H9 (cell line): ENCODE measurements at places on chromosomes 4 and X. TPM values are rescaled to one million over a fixed set of nuclear protein-coding genes. Genes with fewer than 3 reads are reported as not detected.

DNA sequence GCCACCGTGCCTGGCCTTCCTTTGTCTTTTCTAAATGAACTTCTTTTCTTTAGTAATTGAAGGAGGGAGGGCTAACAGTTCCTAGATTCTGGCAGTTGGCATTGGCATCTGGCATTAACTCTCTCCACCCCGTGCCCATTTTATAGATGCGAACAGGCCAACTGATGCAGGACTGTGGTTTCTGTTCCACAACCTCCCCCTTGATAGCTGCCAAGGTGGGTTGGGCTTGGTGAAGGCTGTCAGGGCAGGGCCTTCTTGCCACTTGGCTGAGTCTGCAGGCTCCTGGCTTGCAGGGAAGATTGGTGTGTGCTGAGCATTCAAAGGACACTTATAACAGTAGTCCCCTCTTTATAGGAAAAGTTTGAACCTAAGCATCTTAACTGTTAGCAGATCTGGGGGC lies 4.3 kb downstream of the SOWAHD start:
- H3K36me3 ChIP-seq = peaks cover 2% of the 10 kb centered on the region
- H3K27ac ChIP-seq = no peak overlapping the region
- no peak for DNase-seq
- H3K27me3 ChIP-seq = no peaks in the 10 kb centered on the region; the same call in 1 of the 2 replicates
- no peaks in the 10 kb centered on the region for H3K4me1 ChIP-seq

- H3K4me1 ChIP-seq = no peaks in the 10 kb centered on the region
- H3K4me3 ChIP-seq = no peak overlapping the region
- H3K27me3 ChIP-seq = no peaks in the 10 kb centered on the region
- H3K27ac ChIP-seq = no peak overlapping the region
Measured at GRCh38 chr4:78799551-78800495, 23.7 kb downstream of the BMP2K start.

GRCh38 chr4:10050261-10050661 lies 29.0 kb upstream of the SLC2A9 start:
- no peak overlapping the region for H3K27ac ChIP-seq
- H3K4me1 ChIP-seq = peaks cover 2% of the 10 kb centered on the region; the same call in 1 of the 2 replicates
- H3K27me3 ChIP-seq = no peaks in the 10 kb centered on the region
- DNase-seq = no peak

- no peaks in the 10 kb centered on the region; the same call in 1 of the 2 replicates for H3K36me3 ChIP-seq
- no peak overlapping the region for H3K27ac ChIP-seq
- DNase-seq = no peak
- no peaks in the 10 kb centered on the region for H3K27me3 ChIP-seq
- H3K4me1 ChIP-seq = no peaks in the 10 kb centered on the region; the same call in 1 of the 2 replicates
Measured at GRCh38 chr4:185552254-185552653, 16.9 kb upstream of the PDLIM3 start.

DNA sequence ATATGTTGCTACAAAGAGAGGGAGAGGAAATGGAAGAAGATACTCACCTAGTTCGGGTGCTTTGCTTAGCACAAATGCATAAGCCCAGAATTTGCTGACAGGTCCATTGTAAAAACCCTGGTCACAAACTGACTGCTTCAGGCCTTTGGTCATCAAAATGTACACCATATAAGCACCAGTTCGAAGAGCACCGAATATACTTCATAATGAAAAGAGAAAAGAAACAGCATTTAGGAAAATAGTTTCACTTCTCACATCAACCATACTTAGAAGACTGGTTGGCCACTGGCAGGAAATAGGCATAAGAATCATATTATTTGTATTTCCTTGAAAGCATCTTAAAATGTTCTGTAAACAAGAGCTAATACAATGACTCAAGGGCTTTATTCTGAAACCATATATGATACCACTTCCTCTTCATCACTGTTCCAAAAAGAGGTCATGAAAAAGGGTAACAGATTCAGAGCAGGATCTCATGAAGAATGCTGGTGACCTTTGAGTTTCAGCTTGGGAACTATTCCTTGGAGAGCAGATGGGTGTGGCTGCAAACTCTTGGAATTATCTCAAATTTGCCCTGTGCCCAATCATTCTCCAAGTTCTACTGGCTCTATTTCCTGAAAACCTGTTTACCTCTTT lies 138.7 kb downstream of the ELOVL6 start:
- no peak overlapping the region for H3K4me3 ChIP-seq
- no peak for DNase-seq
- H3K36me3 ChIP-seq = peaks cover 10% of the 10 kb centered on the region
- no peaks in the 10 kb centered on the region for H3K4me1 ChIP-seq
- no peaks in the 10 kb centered on the region for H3K27me3 ChIP-seq

DNA sequence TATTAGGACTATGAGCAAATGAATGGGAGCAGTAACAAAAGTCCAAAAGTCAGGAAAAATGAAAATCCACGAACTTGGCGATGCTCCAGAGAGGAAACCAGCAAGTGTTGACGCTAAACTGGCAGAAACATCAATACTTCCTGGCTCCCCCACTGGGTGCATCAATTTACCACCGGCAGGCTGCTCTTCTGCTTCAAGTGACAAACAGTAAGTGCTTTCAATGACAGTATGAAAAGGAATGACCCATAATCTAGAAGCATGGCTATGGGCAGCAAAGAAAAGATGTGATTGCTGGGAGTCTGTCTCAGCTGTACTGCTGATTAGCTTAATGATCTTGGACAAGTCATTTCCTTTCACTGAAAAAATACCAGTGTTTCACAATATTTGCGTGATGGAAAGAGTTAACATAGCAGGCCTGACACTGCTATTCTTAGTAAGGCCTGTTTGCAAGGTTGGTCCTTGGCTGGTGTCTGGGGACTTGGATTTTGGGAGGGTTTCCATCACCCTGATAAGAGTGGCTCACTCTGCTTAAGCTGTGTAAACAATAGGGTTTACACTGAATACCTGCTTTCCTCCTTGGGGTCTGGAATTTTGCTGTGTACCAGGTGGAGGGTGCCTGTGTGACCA lies 8.7 kb downstream of the ATP11C start:
- H3K27me3 ChIP-seq = no peaks in the 10 kb centered on the region
- no peaks in the 10 kb centered on the region; the same call in 1 of the 2 replicates for H3K4me1 ChIP-seq
- no peak overlapping the region for H3K27ac ChIP-seq
- no peak for DNase-seq

- H3K4me1 ChIP-seq = no peaks in the 10 kb centered on the region
- no peaks in the 10 kb centered on the region for H3K27me3 ChIP-seq
- H3K27ac ChIP-seq = no peak overlapping the region
- no peaks in the 10 kb centered on the region for H3K36me3 ChIP-seq
- DNase-seq = no peak
Measured at GRCh38 chr4:146763560-146763959, 124.9 kb downstream of the POU4F2 start.

DNA sequence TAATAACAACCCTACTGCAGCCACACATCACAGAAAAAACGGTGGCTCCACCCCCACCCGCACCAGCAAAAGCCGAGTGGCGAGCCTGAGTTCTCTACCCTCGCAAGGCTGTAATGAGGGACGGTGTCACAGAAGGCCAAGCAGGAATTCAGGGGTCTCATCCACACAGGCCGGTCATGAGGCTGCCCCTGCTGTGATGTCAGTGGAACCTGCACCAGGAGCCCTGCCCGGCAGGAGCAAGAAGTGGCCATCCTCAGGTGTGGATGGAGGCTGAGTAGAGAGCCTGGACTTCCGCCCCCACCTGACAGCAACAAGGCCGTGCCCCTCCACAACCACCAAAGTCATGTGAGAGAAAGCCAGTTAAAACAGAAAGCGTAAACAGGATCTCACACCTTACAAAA lies 20.6 kb downstream of the LYAR start:
- no peak overlapping the region for H3K4me3 ChIP-seq
- H3K27ac ChIP-seq = no peak overlapping the region
- no peak for DNase-seq

DNA sequence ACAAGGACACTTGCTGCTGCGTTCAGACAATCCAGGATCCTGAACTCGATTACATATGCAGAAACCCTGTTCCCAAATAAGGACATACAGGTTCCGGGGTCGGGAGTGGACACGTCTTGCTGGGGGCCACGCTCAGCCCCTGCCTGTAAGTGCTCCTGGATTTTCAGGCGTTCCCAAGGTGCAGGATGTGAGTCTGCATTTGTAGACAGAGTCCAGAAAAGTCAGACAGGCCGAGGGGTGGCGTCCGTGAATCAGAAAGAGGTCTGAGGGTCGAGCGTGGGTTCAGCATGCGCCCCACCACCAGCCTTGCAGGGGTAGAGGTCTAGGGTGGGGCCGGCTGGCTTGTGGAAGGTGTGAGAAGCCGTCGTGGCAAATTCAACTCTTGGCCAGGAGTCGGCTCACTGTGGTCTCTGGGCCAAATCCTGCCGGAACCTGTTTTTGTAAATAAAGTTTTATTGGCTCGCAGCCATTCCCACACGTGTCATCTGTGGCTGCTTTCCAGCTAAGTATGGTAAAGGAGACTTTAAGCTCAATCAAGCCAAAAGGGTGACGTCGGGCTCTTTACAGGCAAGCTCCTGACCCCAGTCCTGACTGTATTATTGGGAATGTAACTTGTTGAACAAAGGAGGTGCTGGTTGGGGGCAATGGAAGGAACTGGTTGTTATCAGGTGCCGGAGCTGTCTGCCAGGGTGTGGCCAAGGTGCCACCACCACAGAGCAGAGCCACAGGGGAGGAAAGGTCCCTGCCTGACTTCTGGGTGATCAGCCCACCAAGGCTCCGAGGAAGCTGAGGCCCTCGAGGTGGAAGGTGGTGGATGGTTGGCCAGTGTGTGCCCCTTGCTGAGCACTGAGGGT lies 7.4 kb downstream of the DOK7 start:
- peaks cover 3% of the 10 kb centered on the region; the same call in 1 of the 2 replicates for H3K27me3 ChIP-seq
- no peak overlapping the region for H3K27ac ChIP-seq
- no peaks in the 10 kb centered on the region for H3K4me1 ChIP-seq
- H3K36me3 ChIP-seq = no peaks in the 10 kb centered on the region

- H3K4me1 ChIP-seq = no peaks in the 10 kb centered on the region; the same call in 1 of the 2 replicates
- H3K27me3 ChIP-seq = no peaks in the 10 kb centered on the region
- H3K36me3 ChIP-seq = peaks cover 2% of the 10 kb centered on the region; the same call in 1 of the 2 replicates
- no peak overlapping the region for H3K4me3 ChIP-seq
Measured at GRCh38 chr4:113866611-113867010, 105.1 kb upstream of the CAMK2D start.

GRCh38 chr4:103032574-103032973 lies 13.1 kb upstream of the SLC9B1 start:
- no peak overlapping the region for H3K27ac ChIP-seq
- H3K4me1 ChIP-seq = no peaks in the 10 kb centered on the region
- peak; percentile 77 for DNase-seq
- no peaks in the 10 kb centered on the region for H3K27me3 ChIP-seq
- H3K4me3 ChIP-seq = no peak overlapping the region
- no peaks in the 10 kb centered on the region for H3K36me3 ChIP-seq

DNA sequence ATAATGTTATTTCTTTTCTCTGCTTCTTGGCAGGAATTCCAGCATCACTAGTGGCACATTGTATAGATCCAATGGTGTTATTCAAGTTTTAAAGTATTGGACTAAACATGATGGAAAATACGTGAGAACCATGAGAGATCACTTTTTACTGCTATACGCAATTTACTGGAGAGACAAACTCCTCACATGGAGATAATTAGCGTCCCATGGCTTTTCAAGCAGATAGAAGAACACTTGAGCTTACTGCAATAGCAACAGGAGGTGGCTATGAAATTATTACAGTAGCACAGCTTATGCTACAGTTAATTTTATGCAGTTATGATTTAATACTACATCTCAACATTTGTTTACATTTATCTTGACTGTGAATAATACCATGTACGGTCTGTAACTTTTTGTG lies 11.9 kb upstream of the TMEM185A start:
- H3K27ac ChIP-seq = no peak overlapping the region
- no peaks in the 10 kb centered on the region for H3K4me1 ChIP-seq
- H3K36me3 ChIP-seq = no peaks in the 10 kb centered on the region; the same call in 1 of the 2 replicates
- DNase-seq = no peak
- H3K4me3 ChIP-seq = no peak overlapping the region
- H3K27me3 ChIP-seq = no peaks in the 10 kb centered on the region

- H3K4me3 ChIP-seq = no peak overlapping the region
- H3K27me3 ChIP-seq = no peaks in the 10 kb centered on the region
- DNase-seq = no peak
Measured at GRCh38 chr4:83605210-83605609, 69.3 kb downstream of the GPAT3 start.

DNA sequence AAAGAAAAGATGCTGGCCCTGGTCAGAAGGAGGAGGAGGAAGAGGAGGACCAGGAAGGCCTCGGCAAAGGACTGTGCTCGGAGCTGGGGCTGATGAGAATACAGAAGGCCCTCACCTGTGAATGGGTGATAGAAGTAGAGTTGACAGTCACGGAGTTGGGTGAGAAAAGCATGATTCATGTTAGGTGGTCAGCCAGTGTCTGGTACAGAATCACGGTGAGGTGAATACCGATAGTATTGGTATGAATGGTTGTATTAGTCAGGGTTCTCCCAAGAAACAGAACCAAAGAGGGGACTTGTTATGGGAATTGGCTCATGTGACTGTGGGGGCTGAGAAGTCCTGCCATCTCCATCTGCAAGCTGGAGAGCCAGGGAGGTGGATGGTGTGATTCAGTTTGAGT lies 32.5 kb upstream of the FAM156A start:
- no peak for DNase-seq
- H3K4me3 ChIP-seq = no peak overlapping the region
- H3K4me1 ChIP-seq = no peaks in the 10 kb centered on the region
- no peaks in the 10 kb centered on the region for H3K27me3 ChIP-seq
- H3K36me3 ChIP-seq = peaks cover 3% of the 10 kb centered on the region; the same call in 2 of the 3 replicates

DNA sequence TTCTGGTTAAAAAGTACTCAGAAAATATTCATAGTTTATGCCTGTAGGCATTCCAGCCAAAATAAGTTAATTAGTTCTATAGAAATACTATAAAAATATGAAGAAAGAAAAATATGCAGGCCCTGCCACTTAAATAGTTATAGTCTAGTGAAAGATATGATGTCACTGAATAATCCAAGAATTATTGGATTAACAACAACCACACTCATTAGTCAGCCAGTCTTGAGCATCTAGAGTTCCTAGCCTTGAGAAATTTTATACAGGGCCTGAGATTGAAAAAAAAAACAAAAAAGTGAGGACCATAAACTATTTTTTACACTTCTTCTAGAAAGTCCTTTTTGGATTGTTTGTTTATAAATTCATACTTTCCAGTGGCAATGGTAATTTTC lies 823.0 kb downstream of the FAT4 start:
- no peak for DNase-seq
- H3K4me3 ChIP-seq = no peak overlapping the region
- no peaks in the 10 kb centered on the region for H3K4me1 ChIP-seq
- H3K27me3 ChIP-seq = no peaks in the 10 kb centered on the region
- peaks cover 14% of the 10 kb centered on the region for H3K36me3 ChIP-seq

GRCh38 chr4:127968586-127968985 lies 3.4 kb downstream of the ABHD18 start:
- peaks cover 2% of the 10 kb centered on the region; the same call in 1 of the 2 replicates for H3K4me1 ChIP-seq
- H3K36me3 ChIP-seq = peaks cover 4% of the 10 kb centered on the region
- H3K4me3 ChIP-seq = no peak overlapping the region
- no peak for DNase-seq
- H3K27ac ChIP-seq = no peak overlapping the region

ADH7 gene
- total RNA-seq = not detected in 2 replicates

XAGE1A gene
- not detected in 2 replicates for total RNA-seq

LRPAP1 gene
- 84.3 and 85.9 TPM in 2 replicates for total RNA-seq

NKX1-1 gene
- not detected in 2 replicates for total RNA-seq

ATP6AP2 gene
- total RNA-seq = 67.5 and 68.3 TPM in 2 replicates

MAOB gene
- total RNA-seq = 1.1 and 1.4 TPM in 2 replicates

TRIM60 gene
- total RNA-seq = not detected in 2 replicates

SLC34A2 gene
- 0.35 and 0.57 TPM in 2 replicates for total RNA-seq

SHOX gene
- 0.18 and 0.24 TPM in 2 replicates for total RNA-seq

DMRTC1 gene
- not detected in 2 replicates for total RNA-seq
